ENCODE measurements at places on chromosomes 3 and 15. TPM values are rescaled to one million over a fixed set of nuclear protein-coding genes. Genes with fewer than 3 reads are reported as not detected.

DNA sequence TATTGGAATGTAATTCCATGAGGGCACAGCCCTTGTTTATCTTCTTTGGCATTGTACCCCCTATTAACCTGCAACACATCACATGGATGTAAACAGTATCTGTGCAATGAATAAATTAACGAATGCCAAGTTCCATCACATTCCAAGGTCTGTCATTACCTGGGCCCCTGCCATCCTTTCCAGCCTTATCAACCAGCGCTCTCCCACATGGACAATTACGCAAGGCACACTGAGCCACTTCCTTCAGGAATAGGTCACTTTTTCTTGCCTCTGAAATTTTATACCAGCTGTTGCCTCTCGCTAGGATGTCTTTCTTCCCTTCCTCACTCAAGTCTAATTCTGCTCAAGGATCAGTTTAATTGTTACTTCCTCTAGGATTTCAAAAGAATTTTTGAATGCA lies 1051.8 kb upstream of the CFAP20DC start:
- no peak overlapping the region for H3K27ac ChIP-seq
- H3K4me1 ChIP-seq: no peaks in the 10 kb centered on the region
- no peak overlapping the region for H3K4me3 ChIP-seq
- DNase-seq: no peak
- no peaks in the 10 kb centered on the region for H3K36me3 ChIP-seq

- no peak for DNase-seq
- no peak overlapping the region for H3K27ac ChIP-seq
- H3K27me3 ChIP-seq: no peaks in the 10 kb centered on the region
- H3K4me3 ChIP-seq: no peak overlapping the region
- no peaks in the 10 kb centered on the region for H3K36me3 ChIP-seq
Measured at GRCh38 chr3:125151442-125151817, 61.1 kb downstream of the SLC12A8 start.

DNA sequence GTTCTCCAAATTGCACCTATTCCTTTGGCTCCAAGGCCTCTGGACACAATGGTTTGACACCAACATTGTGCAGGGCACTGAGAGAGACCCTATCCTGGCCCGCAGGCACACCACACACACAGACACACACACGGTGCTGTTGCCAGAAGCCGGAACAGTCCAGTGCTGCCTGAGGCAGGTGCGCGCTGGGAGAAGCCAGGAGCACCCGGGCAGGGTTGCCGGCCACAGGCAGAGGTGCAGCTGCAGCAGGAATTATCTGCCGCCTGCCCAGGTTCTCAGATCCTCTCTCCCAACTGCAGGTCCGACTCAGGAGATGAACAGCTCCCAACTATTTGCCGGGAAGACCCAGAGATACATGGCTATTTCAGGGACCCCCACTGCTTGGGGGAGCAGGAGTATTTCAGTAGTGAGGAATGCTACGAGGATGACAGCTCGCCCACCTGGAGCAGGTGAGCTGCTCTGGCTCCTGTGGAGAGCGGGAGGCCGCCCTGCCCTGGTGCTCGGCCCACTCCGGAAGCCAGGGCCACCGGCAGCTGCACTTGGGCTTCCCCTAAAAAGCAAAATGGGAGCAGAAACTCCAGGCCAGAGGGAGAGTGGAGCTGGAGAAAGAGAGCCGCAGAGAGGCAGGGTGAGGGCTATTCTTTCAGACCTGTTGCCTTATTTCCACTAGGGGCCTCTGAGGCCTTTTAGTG lies 42.9 kb downstream of the CHDH start:
- peaks cover 8% of the 10 kb centered on the region for H3K4me1 ChIP-seq
- H3K4me3 ChIP-seq: no peak overlapping the region
- no peak overlapping the region for H3K27ac ChIP-seq
- no peak for DNase-seq
- no peaks in the 10 kb centered on the region for H3K36me3 ChIP-seq

DNA sequence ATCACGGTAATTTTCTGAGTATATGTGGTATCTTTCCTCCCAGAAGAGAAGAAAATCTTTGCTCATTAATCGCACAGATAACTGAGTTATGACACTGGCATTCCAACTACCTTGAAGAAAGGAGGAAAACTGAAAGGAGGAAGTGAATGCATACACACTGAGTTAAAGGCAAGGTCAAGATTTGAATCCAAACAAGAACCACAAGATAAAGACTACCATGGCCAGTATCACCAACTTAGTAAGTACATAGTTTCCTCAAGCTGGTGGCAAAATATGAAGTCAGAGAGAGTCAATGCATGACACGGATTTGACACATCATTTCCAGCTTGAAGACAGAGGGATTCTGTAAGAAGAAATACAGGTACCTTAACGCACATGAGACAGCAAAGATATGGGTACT lies 287.5 kb downstream of the ULK4 start:
- H3K4me3 ChIP-seq: no peak overlapping the region
- no peaks in the 10 kb centered on the region for H3K36me3 ChIP-seq

Gene NME9
- not detected for total RNA-seq

DNA sequence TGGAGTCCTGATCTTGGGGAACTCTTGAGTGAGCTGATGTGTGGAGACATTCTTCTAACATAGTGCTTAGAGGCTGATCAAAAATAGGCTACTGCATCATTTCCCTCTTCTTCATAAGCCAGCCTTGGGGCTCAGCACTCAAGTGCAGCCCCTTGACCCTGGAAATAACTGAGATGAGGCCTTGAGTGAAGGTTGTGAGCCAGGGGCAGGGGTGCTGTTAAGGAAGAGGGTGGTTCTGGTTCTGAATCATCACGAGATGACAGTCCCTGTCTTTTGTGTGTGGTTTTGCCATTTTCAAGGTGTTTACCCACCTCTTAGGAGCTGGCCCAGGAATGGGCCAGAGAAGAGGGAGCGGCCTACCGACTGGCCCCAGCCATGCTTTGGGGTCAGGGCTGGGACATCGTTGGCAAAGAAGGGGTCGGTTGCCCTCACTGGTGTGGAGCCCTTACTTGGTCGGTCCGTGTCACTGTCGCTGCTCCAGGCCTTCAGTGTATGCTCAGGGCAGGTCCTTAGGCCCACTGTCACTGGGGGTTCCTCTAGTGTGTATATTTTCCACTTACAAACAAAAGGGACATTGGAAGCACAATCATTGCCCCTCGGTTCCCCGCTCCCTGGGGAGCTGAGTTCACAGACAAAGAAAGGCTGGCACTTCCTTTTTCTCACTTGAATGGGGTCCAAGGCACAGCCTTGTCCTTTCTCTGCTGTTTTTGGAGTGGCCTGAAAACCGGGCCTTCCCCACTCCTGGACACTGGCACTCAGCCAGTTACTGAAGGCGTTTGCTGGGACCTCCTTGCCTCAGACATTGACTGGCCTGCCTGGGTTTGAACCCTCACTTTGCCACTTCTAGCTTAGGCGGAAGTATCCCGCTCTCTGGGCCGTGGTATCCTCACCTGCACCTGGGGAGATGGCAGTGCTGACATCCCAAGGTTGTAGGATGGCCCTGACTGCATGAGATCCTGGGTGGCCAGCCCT lies 46.6 kb downstream of the SLC6A6 start:
- H3K4me3 ChIP-seq: no peak overlapping the region
- no peak for DNase-seq
- no peaks in the 10 kb centered on the region for H3K36me3 ChIP-seq
- H3K27me3 ChIP-seq: no peaks in the 10 kb centered on the region
- H3K4me1 ChIP-seq: peaks cover 26% of the 10 kb centered on the region
- H3K27ac ChIP-seq: no peak overlapping the region

GRCh38 chr3:158455406-158455805 lies 115.6 kb upstream of the MLF1 start:
- H3K4me3 ChIP-seq: no peak overlapping the region
- H3K36me3 ChIP-seq: no peaks in the 10 kb centered on the region
- DNase-seq: no peak
- H3K27ac ChIP-seq: no peak overlapping the region
- H3K4me1 ChIP-seq: no peaks in the 10 kb centered on the region

GRCh38 chr15:51341366-51342226 lies at the start of gene GLDN:
GLDN (plus strand) TSS chr15:51341655; CDS start chr15:51341685, 30 bp downstream.
- no peak for DNase-seq
- H3K4me1 ChIP-seq: no peaks in the 10 kb centered on the region
- no peaks in the 10 kb centered on the region for H3K36me3 ChIP-seq
- no peaks in the 10 kb centered on the region for H3K27me3 ChIP-seq

Measured in gastrocnemius medialis (tissue), 4 donors.